MM.1S (cell line): ENCODE measurements at places on chromosomes 4 and X.

DNA sequence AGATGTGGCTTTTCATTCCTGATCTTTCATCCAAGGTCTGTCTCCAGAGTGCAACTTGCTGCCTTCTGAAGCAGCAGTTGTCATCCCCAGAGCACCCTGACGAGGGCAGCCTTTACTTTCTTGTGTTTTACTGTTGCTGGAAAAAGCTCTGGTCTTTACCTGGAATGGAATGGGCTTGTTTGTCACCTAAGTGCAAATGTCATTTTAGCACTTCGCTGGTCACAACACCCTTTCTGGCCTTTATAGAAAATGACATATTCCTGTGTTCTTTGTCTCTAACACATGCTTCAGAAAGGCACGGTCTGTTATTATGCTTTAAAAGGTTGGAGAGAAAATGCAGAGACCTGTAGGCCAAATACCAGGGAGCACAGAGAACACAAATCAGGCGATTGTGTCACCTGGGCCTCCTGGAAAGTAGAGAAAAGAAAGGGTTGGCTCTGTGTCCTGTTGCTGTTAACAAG, 332.7 kb upstream of the IGFBP7 start:
- DNase-seq = peak; percentile 48

DNA sequence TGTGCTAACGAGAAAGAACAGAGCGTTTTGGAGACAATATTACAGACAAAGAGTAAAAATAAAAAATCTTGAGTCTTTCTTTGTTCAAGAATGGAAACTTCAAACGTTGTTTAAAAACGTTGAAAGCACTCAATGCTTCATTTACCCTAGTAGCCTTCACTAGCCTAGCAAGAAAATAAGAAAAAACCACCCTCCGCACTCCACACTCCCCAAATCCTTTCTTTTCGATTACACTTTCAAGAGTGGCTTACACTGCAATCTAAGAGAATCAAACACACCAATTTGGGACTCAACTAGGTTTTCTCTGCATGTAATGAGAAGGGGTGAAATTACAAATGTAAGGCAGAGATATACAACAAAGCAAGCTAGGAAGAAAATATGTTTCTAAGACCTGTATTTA, 4.7 kb downstream of the TMSB4X start:
- DNase-seq = no peak

DNA sequence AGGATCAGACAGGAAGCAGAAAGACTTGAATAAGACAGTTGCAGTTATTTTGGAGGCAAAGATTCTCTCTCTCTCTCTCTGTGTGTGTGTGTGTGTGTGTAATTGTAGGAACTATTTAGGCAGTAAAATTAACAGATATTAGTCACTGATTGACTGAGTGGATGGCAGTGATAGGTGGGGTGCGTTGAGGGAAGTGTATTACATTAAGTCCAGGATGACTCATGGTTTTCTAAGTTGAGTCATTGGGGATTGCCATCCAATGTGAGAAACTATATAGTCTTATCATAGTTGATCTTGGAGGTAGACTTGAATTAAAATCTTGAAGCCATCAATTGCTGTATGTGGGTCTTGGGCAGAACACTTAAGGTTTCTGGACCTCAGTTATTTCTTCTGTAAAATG, 75.4 kb downstream of the AR start:
- no peak for DNase-seq

- no peak for DNase-seq
Measured at GRCh38 chr4:128686810-128687209, 122.7 kb upstream of the JADE1 start.

GRCh38 chrX:12956704-12957534, 18.0 kb upstream of the TMSB4X start:
- peak; percentile 88 for DNase-seq

GRCh38 chrX:118770133-118770760, 42.8 kb downstream of the IL13RA1 start:
- no peak for DNase-seq

DNA sequence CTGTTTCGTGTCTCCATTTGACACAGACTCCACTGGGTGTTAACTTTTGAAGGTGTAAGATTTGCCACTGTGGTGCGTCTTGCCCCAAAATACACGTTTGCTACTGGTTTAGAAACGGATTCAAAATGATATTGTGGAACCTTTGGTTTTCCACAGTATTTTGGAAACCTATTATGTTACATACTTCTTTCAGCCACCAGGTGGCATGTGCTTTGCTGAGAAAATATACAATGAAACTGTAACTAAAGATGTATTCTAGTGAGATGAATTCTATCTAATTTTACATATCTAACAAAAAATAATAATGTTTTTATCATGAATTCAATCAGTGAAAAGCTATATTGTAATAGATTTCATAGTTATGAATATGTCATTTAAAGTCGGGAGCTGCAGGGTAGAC, 28.4 kb upstream of the SLITRK4 start:
- peak; percentile 50 for DNase-seq

DNA sequence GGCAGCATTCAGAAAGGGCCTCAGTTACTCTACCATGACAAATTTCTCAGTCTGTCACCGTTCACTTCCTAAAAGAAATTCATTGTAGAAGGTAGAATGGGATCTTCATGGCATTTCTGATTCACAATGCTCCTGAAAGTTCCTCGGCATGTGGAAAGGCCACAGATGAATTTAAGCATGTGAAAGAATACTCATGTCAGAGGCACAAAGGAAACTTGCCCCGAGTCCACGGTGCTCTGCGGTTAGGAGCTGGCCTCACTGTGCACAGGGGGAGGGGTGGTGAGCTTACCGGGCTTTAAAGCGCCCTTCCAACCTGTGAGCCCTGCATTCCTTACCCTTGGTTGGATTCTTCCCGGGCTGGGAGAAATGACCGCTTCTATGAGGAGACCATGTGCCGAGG, 9.3 kb downstream of the TKTL1 start:
- DNase-seq = no peak

- DNase-seq = no peak
Measured at GRCh38 chr4:56870946-56871345, 36.8 kb upstream of the REST start.

GRCh38 chr4:127055357-127055756, 577.4 kb upstream of the INTU start:
- no peak for DNase-seq

GRCh38 chr4:104593019-104593418, 98.3 kb upstream of the CXXC4 start:
- DNase-seq = no peak

GRCh38 chr4:139908636-139909437, 243.2 kb downstream of the MGST2 start:
- DNase-seq = no peak

- DNase-seq = peak; percentile 55
Measured at GRCh38 chr4:152643153-152644035, 36.4 kb downstream of the TMEM154 start.

DNA sequence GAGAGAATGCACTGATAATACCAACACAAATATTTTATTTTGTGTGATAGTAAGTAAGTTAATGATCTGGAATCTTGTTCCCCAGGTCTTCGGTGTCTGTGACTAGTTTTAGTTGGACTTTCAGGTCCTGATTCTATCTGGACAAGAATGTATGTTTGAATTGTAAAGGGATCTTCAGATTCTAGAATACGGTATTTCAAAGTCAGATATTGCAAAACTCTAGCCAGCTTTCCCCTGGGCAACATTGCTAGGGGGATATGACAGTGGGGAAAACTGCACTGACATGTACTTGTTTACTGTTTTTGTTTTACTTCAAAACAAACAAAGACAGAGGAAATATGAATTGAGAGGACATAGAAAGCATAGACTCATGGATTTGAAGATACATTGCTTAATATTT, 489.0 kb downstream of the FAM133A start:
- no peak for DNase-seq

DNA sequence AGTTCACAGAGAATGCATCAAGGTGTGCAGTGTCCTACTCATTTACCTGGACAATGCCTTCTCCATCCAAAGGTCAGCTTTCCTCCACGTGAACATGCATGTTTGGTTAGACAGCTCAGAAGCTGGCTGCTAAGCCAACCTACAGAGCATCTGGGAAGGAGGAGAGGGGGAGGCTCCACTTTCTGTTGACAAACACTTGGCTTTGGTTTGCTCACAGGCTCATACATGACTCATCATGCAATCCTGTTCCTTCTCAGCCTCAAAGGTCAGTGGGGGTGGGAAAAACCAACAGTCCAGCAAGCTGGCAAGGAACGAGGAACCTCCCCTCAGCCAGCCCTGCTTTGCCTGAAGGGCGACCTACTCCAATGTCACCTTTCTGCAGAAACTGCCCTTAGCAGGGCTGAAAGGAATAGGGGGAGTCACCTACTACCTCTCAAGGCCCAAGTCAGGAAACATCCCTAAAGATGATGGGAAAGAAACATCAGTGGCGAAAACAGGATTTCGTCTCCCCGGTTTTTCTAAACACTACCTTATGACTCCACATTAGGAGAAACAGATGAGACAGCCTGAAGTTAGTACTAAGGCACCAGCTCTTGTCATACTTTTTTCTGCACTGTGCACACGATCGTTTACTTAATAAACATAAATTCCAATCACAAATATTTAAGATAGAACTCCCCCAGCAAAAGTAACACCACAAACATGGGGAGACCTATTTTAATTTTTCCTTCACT, 37.9 kb downstream of the RELL1 start:
- DNase-seq = no peak

DNA sequence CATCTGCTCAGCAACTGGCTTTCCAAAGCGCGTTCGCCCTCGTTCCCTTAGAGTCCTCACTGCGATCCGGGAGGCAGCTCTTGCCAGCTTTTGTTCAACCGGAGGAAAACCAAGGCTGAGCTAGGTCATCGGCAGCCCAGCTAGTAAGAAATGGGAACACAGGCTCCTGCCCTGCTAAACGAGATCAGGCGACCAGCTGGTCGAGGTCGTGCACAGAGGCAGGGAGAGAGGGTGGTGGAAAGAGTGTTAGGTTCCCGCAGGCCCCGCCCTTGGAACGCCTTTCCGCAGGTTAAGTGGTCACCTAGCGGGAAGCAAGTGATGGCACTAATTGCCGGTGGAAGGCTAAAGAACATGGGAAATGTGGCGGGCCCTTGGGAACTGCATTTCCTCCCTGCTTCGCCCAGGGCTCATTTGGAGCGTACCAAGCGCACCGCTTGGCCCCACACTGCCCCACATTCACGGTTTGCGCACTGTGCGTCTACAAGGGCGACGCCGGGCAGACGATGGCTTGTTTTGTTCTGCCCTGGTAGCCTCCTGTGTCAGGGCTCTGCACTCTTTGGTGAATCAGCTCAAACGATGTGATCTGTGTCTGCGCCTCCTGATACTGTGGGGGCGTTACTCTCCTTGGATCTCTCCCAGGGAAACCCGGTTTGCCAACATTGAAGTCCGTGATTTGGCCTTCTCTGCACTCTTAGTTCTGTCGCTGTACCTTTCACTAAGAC, 7.2 kb upstream of the PRDM8 start:
- DNase-seq = no peak

- no peak for DNase-seq
Measured at GRCh38 chr4:87058356-87059073, 123.7 kb downstream of the AFF1 start.

DNA sequence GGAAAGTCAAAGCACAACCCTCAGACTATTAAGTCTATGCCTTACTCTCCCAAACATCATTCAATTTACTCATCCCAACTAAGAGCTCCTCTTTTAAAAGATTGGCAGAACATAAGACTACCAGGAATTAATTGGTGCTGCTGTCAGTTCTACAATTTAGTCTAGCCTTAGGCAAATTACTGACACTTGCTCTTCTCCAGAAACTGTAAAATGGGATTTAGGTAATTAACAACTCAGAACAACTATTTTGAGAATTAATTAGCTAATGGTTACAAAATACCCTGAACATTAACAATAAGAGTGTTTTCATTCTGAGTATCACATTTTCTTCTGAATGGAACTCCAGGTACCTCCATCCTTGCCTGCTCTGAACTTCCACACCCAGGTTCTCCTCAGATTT, 36.2 kb upstream of the RBM47 start:
- DNase-seq = no peak

- DNase-seq = peak; percentile 88
Measured at GRCh38 chrX:283115-283845, 2.1 kb downstream of the PLCXD1 start.

GRCh38 chr4:141570290-141570689, 66.1 kb upstream of the IL15 start:
- DNase-seq = no peak

DNA sequence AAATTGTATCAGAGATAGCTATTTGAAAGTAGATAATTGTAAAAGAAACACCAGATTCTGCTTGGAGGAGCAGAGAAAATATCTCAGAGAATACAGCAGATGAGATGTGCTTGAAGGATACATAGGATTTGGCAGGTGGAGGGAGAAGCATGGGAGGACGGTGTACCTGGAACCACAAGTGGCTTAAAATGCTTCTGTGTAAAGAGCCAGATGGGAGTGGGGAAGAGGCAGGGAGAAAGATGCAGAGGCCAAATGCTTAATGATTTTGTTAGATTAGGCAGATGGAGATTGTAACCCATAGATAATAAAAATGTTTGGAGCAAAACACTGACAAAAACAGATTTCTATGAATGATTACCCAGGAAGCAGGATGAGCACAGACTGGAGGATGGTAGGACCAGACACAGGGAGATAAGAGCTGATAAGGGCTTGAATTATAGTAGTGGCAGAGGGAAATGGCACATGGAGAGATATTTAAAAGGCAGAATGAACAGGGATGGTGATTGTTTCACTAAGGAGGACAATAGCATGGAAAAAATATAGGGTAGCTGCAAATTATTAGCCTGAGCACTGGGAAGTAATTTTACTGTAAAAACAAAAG, 145.7 kb upstream of the TBC1D9 start:
- no peak for DNase-seq

DNA sequence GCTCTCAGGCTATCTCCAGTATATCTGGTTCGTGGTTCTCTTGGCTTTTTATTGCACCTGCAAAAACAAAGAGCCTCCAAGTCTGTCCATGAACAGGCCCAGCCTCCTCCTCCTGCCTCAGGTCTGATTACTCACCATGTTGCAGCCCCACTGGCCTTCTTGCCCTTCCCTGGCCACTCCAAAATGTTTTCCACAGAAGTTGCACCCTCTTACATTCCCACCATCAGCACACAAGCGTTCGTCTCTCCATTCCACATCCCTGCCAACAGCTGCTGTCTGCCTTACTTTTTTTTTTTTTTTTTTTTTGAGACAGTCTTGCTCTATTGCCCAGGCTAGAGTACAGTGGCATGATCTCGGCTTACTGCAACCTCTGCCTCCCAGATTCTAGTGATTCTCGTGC, 86.7 kb downstream of the RFC1 start:
- DNase-seq = no peak

GRCh38 chr4:55343887-55344286, 2.2 kb upstream of the SRD5A3 start:
- DNase-seq = no peak

- peak; percentile 56 for DNase-seq
Measured at GRCh38 chrX:153953342-153953830, 8.9 kb upstream of the RENBP start.

GRCh38 chr4:10371869-10372471, 85.3 kb downstream of the ZNF518B start:
- no peak for DNase-seq

GRCh38 chrX:138534410-138534809, 177.1 kb downstream of the FGF13 start:
- no peak for DNase-seq
